Inflammatory macrophage (primary cell): ENCODE measurements at places on chromosomes 2 and 18.

GRCh38 chr2:125746321-125747164 is 909.4 kb upstream of the GYPC start:
- no peak for DNase-seq

DNA sequence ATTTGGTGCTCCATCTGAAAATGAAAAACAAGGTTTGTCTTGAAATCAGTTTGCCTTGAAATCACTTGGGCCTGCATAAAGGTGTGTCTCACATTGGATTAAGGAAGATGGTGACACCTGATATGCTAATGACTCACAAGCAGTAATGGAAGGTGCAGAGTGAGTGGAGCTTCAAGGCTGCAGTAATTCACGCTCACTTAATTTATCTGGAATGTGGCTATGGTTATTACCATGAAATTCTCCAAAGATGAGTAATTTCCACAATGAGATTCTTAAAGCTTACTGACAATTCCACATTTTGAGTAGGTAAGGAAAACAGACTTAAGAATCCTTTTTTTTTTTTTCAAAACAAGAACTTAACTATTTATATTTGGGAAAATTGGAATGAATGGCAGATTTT is 156.8 kb downstream of the PAX3 start:
- DNase-seq: no peak

- DNase-seq: no peak
Measured at GRCh38 chr2:7348761-7349160, 431.5 kb downstream of the RNF144A start.

DNA sequence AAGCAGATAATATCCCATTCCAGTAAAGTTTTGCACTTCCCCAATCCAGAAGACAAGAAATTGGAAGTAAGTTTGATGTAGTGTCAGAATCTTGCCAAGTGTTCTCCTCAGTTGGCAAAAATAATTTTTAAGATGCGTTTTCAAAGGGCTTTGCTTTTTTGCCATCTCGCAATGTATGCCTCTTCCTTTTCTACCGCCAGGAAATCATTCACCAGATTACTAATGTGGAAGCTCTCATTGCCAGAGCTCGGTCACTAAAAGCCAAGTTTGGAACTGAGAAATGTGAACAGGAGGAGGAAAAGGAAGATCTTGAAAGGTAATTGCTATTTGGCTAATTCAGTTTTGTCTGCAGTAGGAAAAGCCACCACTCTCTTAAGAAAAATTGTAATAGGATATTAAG is 110.7 kb downstream of the RAB3GAP1 start:
- no peak for DNase-seq

- DNase-seq: no peak
Measured at GRCh38 chr18:9992973-9993520, 79.2 kb downstream of the VAPA start.
